ENCODE measurements at places on chromosomes 11 and 22.

DNA sequence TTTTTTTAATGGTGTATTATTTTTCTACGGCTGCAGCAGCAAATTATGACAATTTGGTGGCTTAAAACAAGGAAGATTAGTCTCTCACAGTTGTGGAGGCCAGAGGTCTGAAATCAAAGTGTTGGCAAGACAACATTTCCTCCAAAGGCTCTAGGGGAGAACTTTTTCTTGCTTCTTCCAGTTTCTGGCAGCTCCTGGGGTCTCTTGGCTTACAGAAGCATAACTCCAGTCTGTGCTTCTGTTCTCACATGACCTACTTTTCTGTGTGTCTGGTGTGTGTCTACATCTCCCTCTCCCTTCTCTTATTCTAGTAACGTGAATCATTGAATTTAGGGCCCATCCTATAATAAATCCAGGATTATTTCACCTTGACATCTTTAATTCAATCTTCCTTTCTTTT is 551.9 kb upstream of the LUZP2 start:
- no peak for DNase-seq

- DNase-seq = no peak
Observed at GRCh38 chr11:114158421-114158820, 98.9 kb downstream of the ZBTB16 start.

DNA sequence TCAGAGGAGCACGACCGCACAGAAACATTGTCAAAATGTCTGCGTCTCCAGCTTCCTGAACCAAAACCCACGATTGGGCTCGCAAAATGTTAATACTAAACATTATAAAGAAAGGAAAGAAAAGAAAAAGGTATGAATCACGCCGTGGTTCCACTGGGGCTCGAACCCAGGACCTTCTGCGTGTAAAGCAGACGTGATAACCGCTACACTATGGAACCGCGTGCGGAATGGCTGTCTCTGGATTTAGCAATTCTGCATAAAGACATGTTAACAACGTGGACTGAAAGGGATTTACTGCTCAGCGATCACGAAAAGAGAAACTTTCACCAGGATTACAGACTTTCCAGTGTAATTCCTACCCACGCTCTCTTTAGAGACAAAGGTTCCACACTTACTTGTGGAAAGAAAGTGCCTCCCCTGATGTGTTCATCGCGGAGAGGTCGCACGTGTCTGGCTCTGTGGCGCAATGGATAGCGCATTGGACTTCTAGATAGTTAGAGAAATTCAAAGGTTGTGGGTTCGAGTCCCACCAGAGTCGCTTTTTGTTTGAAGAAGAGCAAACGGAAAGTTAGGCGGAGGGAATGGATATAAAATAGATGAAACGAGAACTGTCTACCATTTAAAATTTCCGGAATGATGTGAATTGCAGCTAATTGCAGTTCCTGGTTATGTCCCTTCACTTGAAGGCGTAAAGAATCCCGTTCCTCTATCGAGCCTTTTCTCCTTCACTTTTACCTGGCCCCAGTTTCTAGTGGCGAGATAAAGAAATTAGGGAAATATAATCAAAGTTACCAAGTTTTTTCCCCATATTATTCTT is 39.7 kb downstream of the OR4D9 start:
- peak; percentile 90 for DNase-seq

DNA sequence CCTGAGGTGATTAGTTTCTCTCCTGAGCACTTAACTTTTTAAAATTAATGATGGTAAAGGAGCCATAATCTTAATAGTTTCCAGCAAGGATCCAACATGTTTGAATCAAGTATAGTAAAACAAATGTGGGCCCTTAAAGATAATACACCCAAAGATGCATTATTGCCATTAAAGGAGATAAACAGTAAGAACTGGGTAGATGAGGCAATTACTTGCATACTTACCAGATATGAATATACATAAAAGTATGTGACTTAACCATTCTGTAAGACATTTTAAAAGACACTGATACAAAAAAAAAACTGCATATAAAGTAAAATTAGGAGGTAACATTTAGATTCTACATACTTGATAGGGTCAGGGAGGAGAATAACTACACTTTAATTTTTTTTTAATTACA is 48.2 kb downstream of the CADM1 start:
- DNase-seq = no peak

GRCh38 chr11:31173926-31174680 is 195.4 kb downstream of the DCDC1 start:
- DNase-seq = no peak

DNA sequence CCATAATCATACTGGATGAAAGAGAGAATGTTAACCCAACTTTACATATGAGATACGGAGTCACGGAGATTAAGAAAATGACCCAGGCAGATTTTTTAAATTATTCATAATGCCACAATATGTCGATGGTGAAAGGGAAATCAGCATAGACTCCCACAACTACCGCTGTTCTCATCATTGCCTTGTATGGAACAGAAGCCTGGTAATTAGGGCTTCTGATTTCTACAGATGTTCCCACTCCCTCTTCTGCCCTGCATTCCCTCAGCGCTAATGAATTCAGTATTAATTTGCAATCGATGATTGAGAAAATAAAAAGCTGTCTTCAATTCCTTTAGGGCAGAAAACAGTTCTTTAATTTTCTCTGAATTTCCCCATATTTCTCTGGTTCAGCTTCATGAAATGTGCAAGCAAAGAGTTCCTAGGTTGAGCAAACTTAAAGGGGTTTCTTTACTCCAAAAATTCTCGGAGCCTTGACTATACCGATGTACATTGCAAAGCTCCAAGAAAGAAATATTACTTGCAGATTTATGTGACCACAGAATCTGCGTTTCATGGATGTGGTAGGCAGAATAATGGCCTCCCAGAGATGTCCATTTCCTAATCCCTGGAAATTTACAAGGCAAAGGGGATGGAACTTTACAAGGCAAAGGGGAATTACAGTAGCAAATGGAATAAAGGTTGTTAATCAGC is 134.9 kb upstream of the ZC3H12C start:
- DNase-seq = no peak

GRCh38 chr11:76380159-76380976 is 564 bp downstream of the THAP12 start:
- DNase-seq = peak; percentile 28

- DNase-seq = no peak
Observed at GRCh38 chr11:120633616-120634393, 122.3 kb downstream of the GRIK4 start.

DNA sequence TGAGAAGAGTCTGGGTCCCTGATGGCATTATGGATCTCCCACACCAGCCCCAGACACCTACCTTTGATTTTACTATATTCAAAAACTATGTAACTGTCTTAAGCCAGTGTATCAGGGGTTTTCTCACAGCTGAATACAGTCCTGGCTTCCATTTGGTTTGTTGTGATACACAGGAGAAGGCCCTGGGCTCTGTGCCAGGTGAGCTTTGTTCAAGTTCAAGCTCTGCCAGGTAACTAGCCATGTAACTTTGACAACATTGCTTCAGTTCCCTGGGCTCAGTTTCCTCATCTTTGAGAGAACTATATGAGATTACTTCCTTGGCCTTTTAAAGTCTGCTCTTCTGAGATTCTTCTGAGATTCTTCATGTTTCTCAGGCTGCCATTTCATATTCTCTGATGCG is 327.5 kb upstream of the TENM4 start:
- DNase-seq = no peak

Measured in dermis blood vessel endothelial cell (primary cell).